ENCODE measurements at places on chromosomes 4 and X.
A peak's percentile ranks its signal among the peaks of the same experiment; 100 is the strongest.

DNA sequence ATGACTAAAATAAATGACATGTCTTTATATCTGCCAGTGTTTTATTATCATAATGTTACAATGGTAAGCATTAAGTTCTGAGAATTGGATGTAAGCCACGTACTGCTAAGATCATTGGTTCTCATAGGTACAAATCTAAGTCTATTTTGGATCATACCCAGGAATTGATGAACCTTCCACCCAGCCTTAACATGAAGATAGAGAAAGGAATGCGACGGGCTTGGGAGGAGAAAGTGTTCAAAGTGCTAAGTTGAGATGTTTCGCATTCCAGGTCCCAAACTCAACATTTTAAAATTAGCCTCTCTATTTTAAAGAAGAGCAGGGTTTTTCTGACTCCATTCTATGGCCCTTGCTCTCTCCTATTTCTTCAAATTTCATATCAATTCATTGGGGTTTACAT, 54.9 kb upstream of the FRAS1 start:
- peak; percentile 74 for DNase-seq

DNA sequence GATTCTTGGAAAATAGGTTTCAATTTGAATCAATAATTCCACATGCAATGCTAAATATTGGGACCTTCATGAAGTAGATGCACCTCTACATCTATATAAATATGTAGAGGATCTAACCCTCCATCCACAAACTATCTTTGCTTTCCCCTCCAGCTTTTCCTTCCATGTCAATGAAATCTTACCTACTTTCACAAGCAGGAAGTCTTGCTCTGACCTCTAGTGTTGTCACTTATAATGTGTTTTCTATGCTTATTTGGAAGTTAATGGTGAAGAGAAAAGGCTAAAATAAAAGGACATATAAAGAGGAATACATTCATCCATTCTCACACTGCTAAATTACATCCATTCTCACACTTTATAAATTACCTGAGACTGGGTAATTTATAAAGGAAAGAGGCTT, 472.7 kb upstream of the DIAPH2 start:
- no peak for DNase-seq

GRCh38 chr4:95715830-95716229, 124.1 kb upstream of the PDHA2 start:
- no peak for DNase-seq

GRCh38 chr4:135184715-135185114, 983.1 kb upstream of the PABPC4L start:
- DNase-seq = no peak

GRCh38 chr4:107366900-107367299, 330.8 kb upstream of the DKK2 start:
- no peak for DNase-seq

DNA sequence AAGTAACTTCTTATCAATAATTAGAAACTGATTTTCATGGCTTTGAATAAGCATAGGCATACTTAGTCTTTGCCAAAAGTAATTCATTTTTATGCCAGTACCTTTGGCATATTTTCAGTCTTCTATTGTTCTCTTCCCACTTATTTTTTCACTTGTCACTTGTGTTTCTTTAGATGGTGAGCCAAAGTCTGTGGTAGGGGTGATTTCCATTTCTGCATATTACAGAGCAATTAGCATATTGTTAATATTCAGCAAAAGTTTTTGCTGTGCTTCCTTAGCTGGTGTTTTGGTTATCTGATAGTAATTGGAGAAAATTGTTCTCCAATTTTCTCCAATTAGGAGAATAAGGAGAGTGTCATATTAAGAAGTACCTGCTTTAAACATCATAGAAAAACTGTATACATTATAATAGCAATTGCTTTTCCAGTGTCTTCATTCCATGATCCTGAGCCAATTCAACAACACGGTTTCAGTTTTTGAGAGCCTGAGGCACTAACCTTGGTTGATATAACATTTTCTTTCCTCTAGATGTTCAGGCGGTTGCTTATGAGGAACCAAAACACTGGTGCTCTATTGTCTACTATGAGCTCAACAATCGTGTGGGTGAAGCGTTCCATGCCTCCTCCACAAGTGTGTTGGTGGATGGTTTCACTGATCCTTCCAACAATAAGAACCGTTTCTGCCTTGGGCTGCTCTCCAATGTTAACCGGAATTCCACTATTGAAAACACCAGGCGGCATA, 64.7 kb downstream of the SMAD1 start:
- DNase-seq = no peak

DNA sequence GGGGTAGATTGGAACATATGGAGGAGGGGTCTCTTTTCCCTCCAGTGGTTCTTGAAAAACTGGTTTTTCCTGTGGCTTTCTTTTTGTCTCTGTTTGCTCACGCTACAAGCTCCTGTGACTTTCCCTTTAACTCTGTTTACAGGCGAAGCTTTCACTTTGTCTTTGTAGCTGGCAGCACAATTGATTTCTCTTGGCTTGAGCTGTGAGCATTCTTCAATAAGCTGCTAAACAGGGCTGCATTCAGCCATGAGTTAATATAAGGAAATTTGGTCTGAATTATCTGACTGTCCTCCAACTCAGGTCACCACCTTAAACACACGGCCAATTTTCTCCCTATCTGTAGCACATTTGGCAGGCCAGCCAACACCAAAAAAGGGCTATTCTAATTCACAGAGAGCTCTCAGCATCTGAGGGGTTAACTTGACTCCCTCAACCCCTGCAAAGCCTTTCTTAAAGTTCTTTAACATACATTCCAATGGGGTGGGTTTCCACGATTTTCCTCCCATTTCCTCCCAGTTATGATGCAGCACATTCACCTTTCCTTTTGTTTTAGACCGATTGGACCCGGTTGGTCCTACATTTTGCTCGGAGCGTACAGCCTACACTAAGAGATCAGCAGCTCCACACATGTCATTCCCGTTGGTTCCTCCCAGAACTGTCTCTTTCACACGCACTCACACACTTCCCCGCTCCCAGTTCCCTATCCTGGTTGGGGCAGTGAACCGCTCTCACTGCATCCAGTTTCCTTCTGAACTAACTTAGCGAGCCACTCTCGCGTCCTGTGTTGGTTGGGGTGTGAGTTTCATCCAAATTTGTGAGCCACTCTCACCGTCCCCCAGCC, 45.4 kb downstream of the UGT2A3 start:
- DNase-seq = no peak

GRCh38 chr4:141229408-141230101, 8.9 kb downstream of the ZNF330 start:
- no peak for DNase-seq

- no peak for DNase-seq
These were observed 819.1 kb upstream of the EPHA5 start for GRCh38 chr4:66489370-66489769.

DNA sequence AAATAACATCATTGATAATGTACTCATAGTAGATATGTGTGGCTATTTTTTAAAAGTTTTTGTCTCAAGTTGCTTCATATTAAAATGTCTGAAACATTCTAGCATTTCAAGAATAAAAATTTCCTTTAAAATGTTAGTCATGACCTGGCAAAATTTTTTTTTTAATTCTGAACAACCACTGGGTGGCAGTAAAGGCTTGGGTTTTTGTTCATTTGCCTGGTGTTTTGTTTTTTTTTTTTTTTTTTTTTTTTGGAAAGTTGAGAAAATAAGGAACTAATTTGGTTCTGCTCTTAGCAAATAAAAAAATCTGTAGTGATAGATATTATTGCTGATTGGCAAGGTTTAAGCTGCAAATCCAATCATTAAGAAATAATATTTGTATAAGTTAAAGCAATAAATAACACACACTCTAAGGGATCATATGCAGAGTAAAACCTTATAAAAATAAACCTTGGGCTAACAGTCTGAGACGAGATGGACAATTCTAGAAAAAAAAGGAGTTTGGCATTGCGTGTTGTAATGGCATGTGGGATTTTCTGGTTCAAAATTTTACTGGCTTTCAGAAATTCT, 81.4 kb downstream of the CEP44 start:
- DNase-seq = peak; percentile 52

GRCh38 chr4:84417997-84418709, 80.9 kb downstream of the NKX6-1 start:
- DNase-seq = no peak

- no peak for DNase-seq
These were observed 80.0 kb downstream of the NWD2 start for GRCh38 chr4:37324546-37324945.

- no peak for DNase-seq
These were observed 1234.6 kb downstream of the FAM133A start for GRCh38 chrX:94908648-94909047.

- peak; percentile 98 for DNase-seq
These were observed 118.3 kb upstream of the ETNPPL start for GRCh38 chr4:108881190-108881589.

- no peak for DNase-seq
These were observed 57.8 kb downstream of the GPRIN3 start for GRCh38 chr4:89249716-89250361.

GRCh38 chrX:74274516-74274915, 29.5 kb upstream of the ZCCHC13 start:
- DNase-seq = no peak

GRCh38 chr4:42761804-42762203, 104.9 kb upstream of the ATP8A1 start:
- no peak for DNase-seq

GRCh38 chr4:99362768-99363167, 10.2 kb upstream of the ADH1C start:
- no peak for DNase-seq

GRCh38 chr4:4668355-4669210, 126.7 kb upstream of the STX18 start:
- DNase-seq = peak; percentile 54

GRCh38 chrX:123731258-123731986, 1.4 kb downstream of the THOC2 start:
- peak; percentile 19 for DNase-seq

DNA sequence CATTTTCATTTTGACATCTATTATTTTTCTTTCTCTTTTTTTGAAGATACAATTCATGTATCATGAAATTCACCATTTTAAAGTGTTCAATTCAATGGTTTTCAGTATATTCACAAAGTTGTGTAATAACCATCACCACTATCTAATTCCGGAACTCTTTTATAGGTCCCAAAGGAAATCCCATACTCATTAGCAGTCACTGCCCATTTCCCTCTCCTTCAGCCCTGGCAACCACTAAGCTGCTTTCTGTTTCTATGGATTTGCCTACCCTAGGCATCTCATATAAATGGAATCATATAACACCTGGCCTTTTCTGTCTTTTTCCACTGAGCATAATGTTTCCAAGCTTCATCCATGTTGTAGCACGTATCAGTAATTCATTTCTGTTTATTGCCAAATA, 3.2 kb upstream of the FGF2 start:
- DNase-seq = no peak

- DNase-seq = peak; percentile 94
These were observed at the start of the genes FANCB and MOSPD2 for GRCh38 chrX:14872851-14873675. Gene FANCB (minus strand): TSS chrX:14873069. CDS start chrX:14865510, 7,559 bp downstream. Gene MOSPD2 (plus strand): TSS chrX:14873421. CDS start chrX:14873529, 108 bp downstream.

DNA sequence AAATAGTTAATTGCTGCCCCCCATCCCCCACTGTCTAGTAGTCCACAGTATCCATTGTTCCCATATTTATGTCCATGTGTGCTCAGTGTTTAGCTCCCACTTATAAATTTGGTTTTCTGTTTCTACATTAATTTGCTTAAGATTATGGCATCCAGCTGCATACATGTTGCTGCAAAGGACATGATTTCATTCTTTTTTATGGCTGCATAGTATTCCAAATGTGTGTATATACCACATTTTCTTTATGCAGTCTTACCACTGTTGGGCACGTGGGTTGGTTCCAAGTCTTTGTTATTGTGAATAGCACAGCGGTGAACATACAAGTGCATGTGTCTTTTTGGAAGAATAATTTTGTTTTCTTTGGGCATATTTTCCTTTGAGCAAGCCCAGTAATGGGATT, 113.0 kb upstream of the LNX1 start:
- no peak for DNase-seq

DNA sequence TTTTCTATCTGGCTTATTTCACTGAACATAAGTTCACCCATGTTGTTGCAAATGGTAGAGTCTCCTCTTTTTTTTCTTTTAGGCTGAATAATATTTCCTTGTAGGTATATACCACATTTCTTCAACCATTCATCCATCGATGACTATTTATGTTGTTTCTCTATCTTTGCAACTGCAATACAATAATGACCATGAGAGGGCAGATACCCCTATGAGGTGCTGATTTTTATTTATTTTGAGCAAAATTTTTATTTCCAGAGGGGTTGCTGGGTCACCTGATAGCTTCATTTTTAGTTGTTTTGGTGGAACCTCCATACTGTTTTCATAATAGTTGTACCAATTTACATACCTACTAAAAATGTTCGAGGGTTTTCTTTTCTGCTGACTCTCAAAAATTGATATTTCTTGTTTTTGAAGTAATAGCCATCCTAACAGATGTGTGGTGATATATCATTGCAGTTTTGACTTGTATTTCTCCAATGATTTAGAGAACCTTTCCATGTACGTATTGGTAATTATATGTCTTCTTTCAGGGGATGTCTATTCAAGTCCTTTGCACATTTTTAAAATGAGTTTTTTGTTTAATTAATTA, 1697.0 kb downstream of the PCDH7 start:
- no peak for DNase-seq

GRCh38 chrX:15242899-15243555, 26.9 kb downstream of the ASB9 start:
- peak; percentile 37 for DNase-seq

GRCh38 chr4:183635741-183636140, 23.2 kb downstream of the RWDD4 start:
- DNase-seq = no peak
